ENCODE measurements at places on chromosomes 7 and 10.

- DNase-seq, result no peak
These were observed 69.4 kb downstream of the PTPRE start for GRCh38 chr10:127976286-127976685.

GRCh38 chr10:30413996-30414576, 19.9 kb upstream of the MAP3K8 start:
- no peak for DNase-seq

GRCh38 chr7:157519798-157520244, 183.0 kb downstream of the DNAJB6 start:
- DNase-seq, result no peak

GRCh38 chr10:75472685-75473084, 41.3 kb downstream of the LRMDA start:
- no peak for DNase-seq

DNA sequence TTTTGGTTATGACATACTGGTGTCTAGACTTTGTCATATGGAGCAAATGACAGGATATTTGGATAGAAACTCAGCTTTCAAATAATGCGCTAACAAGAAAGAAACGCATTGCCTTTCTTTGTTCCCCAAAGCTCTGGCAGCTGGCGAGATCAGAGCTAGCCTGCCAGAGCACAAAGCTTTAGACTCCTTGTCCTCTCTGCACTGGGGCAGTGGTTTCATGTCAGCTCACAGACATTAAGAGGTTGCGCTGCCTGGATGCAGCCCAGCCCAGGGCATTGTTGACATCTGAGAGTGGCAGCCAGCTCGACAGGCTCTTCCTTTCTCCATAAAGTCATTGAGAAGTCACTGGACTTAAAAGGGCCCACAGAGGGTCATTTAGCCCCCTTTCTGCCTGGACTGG, 212.0 kb downstream of the PLXNA4 start:
- DNase-seq, result no peak

DNA sequence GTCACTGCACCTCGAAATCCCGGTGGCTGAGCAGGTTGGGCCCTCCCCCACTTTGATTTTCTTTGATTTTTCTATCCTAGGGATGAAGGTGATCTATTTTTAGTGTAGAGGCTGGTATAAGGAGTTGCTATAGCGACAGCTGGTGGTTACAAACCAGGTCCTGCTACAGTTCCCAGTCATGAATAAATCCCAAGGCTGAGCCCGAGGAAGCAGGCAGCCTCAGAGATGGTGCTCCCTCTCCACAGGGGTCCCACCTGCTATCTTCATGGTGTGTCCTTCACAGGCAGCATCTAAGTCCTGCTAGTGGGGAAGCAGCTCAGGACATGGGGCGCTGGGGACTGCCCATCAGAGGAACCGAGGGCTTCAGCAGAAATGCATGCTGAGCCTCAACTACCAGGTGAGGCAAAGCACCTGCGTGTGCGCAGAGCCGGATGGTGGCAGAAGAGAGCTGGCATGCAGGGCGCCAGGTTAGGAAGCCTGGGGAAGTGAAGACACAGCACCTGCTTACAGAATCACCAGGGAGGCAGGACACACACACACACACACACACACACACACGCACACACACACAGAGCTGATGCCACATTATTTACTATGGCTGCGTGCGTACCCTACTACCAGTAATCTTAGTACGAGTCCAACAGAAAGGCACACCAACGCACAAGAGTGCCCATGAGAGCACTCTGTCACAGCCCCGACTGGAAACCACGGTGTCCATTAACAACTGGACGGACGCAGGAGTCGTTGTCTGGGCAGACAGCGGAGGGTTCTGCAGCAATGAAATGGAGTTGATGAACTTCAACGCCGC, 150.9 kb downstream of the PRKAG2 start:
- no peak for DNase-seq

DNA sequence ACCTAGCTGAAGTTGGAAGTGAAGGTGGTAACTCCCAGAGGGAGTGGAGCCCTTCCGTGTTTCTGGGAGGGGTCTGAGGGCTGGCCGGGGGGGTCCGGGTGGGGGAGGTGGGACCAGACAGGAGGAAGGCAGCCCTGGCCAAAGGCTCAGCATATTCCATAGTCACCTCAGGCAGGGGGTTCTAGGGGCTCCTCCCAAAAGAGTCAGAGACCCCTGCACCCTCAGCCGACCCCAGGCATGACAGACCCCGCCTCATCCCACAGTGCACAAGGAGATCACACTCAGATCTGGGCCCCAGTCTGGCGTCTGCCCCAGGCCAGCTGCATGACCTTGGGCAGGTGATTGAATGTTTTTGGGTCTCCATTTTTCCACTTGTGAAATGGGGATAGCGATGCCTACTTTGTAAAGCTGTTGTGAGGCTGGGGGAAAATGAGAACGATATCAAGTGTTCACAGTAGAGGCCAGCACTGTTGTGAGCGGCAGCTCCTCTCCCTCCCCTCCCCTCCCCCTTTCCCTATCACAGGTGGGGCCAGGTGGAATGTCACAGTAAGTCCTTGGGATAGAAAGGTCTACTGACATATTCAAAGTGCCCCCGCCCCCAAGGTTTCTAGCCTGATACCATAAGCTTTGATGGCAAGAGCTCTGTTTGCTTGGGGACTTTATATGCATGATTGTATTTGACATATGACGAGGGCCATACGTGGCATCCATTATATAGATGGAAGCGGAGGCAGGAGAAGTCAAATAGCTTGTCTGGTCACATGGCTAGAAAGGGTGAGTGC, 33.3 kb downstream of the DNAJB12 start:
- DNase-seq, result no peak

DNA sequence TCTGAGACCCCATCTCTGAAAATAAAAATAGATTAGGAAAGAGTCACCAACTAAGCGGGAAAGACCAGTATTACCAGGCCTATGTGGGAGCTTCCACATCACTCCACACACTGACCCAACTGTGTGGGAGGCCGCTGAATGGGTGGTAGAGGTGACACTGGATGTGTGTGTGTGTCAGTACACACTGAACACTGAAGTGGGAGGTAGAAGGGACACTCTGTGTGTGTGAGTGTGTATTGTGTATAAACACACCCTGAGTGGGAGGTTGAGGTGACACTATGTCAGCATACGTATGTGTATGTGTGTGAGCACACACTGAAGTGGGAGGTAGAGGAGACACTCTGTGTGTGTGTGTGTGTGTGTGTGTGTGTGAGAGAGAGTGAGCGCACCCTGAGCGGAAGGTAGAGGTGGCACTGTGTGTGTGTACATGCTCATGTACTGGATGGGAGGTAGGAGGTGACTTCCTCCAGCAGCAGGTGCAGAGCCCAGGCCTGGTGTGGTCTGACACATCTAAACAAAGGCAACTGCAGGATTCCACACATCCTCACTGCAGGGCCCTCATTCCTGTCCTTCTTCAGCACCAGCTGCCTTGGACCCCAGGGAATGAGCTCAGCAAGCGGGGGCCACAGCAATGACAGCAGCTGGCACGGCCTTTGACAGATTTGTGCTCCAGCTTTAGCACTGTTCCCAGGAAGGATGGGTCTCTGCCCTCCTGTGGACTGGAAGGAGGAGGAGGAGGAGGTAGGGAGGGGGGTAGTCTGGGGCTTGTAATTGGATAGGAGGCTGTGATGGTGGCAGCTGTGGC, 26.5 kb upstream of the RBM20 start:
- no peak for DNase-seq

- no peak for DNase-seq
These were observed 44.5 kb upstream of the CAV2 start for GRCh38 chr7:116455009-116455408.

DNA sequence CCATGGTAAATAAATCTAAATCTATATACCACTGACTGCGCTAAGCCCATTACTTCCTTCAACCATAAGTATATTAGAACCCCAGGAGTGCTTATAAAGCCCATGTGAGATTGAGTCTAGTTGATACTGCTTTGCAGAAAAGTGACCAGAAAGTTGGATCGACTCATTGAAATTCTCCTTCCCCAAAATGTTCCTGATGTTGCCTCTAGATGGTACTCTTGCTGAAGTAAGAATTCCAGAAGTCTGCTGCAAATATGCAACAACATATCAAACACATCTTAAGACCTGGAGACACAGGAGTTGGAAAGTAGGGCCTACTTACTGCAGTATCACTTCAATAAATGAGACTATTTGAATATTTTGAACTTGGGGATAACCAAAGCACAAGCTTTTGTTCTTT, 550.8 kb downstream of the IPMK start:
- no peak for DNase-seq

DNA sequence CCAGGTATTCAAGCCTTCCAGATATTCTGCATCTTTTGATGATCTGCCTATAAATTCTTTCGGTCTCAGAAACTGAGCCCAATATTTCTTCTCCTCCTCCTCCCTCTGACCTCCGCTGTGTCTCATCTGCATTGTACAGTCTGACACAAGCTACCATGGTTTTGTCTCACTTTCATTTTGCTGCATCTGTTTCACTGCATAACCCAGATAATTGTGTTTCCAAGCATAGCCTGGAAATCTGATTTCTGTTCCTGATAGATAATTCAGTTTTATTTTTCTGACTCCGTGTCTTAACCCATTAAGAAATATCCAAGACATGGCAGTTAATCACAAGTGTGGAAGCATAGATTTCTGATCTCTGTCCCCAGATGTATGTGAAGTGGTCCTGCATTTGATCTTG, 374.2 kb upstream of the SEMA3A start:
- no peak for DNase-seq

- no peak for DNase-seq
These were observed 1107.2 kb downstream of the NRG3 start for GRCh38 chr10:82982110-82982608.

DNA sequence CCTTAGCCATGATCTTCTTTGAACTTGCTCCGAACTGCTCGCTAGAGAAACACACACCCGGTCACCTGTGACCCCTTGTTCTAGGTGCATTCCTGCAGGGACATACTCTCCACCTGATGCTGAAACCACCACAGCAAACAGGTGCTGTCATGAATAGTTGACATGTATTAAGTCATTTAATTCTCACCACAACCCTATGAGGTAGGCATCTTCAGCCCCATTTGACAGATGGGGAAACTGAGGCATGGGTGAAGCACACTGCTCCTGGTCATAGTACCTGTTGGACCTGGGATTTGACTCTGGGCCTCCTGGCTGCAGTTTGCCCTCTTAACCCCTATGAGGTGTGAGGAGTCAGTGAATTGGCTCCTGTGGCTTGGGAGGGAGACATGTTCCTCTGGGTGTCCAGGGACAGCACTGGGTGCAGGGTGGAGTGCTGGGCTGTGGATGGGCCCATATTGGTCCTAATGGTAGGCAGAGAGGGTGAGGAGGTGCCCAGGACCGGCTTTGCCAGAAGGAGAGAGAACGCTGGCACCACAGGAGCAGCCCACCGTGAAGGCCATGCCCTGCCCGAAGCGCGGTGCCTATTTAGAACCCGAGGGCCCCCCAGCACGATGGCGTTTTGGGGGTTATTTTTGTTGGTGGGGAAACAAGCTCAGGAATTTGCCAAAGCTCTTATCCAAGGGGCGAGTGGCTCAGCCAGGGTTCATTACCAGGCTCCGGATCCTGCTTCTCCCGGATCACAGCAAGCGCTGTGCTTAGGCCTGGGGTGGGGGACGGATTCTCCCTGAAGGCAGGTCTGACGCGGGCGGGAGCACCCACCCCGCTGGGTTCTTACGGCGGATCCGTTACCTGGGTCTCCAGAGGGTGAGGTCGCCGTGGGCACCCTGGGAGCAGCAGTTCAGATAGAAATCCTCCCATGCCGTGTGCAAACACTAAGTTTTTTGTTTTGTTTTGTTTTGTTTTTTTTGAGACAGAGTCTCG, 52.3 kb downstream of the GLRX3 start:
- DNase-seq, result no peak

- DNase-seq, result no peak
These were observed 905.6 kb upstream of the GHITM start for GRCh38 chr10:83233691-83234090.

- DNase-seq, result no peak
These were observed 101.6 kb downstream of the NPSR1 start for GRCh38 chr7:34759477-34760125.
